Stimulated activated CD4-positive, alpha-beta T cell treated with anti-CD3 and anti-CD28 coated beads, Interleukin-2, amount 100 ng/mL, for 48 hours (primary cell): ENCODE measurements at places on chromosomes 13 and 19.

- no peak for DNase-seq
Measured at GRCh38 chr19:53966931-53967330, 4.2 kb downstream of the CACNG8 start.

GRCh38 chr13:48533961-48534600 is 1.2 kb upstream of the RCBTB2 start:
- no peak for DNase-seq

DNA sequence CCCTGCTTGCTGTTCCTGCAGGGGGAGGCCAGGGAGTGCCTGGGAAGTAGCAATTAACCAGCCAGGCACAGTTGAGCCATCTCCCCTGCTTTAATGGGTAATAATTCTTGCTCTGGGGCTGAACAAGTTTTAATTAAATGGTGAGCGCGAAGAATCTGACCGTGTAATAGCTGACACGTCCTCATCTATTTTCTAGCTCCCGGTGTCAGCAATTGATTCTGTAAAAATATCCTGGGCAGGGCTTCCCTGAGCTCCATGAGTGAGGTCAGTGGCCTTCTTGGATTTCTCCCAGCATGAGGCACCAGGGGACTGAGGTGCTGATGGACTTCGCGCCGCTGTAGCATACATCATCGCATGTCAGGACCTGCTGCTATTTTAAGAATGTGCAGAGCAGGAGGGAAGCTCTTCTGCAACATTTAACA is 26.9 kb downstream of the SIPA1L3 start:
- DNase-seq: no peak

- DNase-seq: no peak
Measured at GRCh38 chr19:54178581-54179261, 5.8 kb upstream of the TMC4 start.
